ENCODE measurements at places on chromosomes 1 and 21. TPM values are rescaled to one million over a fixed set of nuclear protein-coding genes. Genes with fewer than 3 reads are reported as not detected.

DNA sequence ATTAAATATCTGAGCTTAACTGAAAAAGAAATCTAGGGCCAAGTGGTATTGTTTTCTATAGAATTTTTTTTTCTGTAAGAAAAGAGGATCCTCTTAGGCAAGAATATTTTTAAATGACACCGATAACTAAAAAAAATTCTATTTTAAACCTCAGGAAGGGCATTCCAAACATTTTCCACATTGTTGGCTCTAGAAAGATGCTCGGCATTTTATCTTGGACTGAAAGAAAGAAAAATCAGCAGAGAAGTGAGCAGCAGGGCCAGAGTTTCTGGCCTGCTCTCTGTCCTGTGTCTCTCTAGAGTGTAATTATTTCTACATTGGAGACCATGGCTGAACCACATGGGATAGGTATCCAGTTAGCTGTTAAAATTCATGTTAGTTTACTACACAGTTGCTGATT lies 192.5 kb upstream of the GREM2 start:
- no peak for DNase-seq

- DNase-seq = no peak
Measured at GRCh38 chr1:234932511-234933430, 195.9 kb downstream of the TOMM20 start.

DNA sequence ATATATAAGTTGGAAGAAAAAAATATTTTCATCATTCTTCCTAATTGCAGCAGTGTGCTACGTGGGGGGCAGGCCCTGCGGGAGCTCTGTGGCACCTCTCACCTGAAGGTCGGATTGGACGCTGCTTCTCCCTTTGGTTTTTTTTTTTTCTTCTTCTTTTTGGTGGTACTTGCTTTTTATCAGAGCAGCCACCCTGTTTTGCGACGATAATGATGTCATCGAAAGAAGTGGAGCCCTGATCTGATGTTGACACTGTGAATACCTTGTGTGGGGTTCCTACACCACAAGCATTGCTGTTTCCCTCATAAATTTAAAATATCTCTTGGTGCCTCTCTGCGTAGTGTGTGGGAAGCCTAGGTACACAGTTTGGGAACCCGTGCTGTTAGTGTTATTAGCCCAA lies 5.5 kb downstream of the TRAPPC10 start:
- DNase-seq = no peak

DNA sequence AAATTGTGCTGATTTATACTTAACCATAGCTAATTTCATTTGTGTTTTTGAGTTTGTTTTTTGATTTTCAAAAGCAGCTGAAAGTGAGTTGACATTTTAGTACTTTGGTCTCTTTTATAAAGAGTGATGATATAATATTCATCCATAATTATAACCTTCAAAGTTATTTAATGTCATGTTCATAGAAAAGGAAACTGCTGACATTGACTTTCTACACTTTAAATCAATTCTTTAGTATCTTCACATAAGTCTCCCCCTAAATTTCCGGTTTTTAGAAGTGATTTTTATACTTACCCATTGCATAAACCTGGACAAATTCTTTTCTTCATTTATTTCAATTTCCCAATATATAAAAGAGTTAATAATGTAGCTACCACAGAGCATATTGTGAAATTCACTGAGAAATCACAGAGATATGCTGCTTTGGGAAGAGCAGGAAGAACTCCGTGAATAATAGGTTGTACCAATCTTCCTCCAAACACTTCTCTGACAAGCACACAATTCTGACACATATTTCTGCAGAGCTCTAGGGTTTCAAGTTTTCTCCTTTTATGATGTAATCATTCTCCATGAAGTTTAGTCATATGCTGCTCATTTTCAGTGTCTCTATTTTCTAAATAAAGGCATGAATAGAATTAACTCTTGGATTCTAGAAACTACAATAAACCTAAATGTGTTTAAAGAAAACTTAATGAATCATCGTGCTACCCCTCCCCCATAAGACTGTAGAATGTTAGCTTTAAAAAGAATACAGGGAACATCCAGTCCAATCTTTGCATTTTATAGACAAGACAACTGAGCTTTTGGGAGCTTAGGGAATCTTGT lies 25.6 kb upstream of the CDC42BPA start:
- DNase-seq = no peak

DNA sequence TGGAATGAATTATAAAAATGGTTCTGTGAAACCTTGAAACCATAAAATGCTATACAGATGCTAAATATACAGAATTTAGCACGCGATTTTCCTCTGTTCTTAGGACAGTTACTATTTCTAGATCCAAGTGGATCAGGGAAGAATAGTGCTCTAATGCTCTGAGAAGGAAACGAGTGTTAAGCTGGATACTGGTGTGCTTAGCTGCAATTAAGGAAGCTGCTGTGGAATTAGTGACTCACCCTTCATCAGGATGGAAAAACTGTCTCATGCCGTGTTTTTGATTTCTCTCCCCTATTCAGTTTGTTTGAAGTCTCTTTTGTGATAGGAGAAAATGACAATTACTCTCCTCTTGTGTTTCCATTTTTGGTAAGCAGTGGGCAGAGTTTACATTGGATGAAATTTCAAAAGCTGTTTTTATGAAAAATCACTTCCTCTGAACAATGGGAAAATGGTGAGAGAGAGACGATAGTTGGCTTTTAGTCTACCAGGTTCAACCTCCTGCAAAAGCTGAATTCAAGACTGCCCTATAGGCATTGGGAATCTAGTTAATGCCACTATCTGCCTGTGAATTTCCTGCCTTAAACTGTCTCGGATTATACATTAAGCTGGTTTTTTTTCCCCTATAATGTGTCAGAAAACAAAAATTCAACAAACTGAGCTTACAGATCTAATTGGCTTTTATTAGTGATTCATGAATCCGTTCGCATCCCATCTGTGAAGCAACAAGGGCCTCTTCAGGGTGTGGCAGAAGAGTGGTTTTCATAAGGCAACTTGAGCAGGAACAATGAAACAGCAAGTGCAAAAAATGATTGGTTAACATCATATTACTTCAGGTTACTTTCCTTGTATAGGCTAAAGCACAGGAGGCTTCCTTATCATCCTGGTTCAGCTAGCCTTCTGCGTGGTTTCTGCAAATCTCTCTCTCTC lies 179.8 kb downstream of the ST6GALNAC3 start:
- DNase-seq = no peak

- DNase-seq = no peak
Measured at GRCh38 chr1:192566657-192567056, 8.9 kb upstream of the RGS1 start.

- DNase-seq = no peak
Measured at GRCh38 chr21:39182484-39183271, 573 bp downstream of the PSMG1 start.

Gene SIM2
- not detected for total RNA-seq

GRCh38 chr1:82538876-82539275 lies 738.1 kb downstream of the ADGRL2 start:
- no peak for DNase-seq

Gene CR1
- total RNA-seq = 3.4 TPM

GRCh38 chr1:7341145-7341905 lies 429.8 kb upstream of the VAMP3 start:
- peak; percentile 76 for DNase-seq

Data from right cardiac atrium (tissue), 5 donors.